NCI-H1105 (cell line): ENCODE measurements at places on chromosomes 3 and 15.
A peak's percentile ranks its signal among the peaks of the same experiment; 100 is the strongest.

DNA sequence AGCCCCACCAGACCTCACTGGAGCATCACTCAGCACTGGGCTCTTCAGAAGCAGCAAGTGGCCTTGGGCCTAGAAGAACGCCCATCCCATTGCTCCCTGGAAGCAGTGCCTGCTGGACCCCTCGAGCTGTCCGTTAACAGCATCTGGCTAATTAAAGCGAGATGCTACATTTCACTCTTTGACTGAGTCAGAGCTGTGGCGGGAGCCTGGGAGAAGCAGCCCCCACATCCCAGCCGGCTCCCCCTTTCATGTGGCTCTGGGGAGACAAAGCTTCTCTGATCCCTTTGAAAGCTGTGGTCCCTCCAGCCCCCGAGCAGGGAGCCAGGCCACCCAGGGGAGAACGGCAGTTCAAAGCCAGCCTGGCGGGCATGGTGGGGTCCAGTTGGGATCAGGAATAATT, 103.7 kb downstream of the MEGF11 start:
- no peak for DNase-seq

GRCh38 chr3:183554377-183554776, 1.1 kb downstream of the KLHL6 start:
- DNase-seq = no peak

DNA sequence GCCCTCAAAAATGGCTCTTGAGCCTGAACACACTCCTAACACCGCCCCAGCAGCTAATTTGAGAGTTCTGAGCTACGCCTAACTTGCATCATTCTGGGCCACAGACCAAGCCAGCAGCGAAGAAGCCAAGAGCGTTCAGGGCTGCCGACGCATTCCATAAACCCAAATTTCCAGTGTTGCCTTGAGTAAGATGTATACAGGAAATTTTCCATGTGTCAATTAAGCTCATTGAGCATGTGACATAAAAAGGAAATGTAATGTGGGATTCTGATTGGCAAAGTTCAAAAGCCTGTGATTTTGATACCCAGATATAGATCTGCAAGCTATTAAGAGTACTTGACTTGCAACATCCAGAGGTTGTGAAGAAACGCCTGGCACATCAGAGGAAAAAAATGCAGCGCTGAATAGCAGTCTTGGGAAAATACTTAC, 148.6 kb upstream of the NR2F2 start:
- no peak for DNase-seq

GRCh38 chr3:155891321-155891720, 20.9 kb downstream of the GMPS start:
- no peak for DNase-seq

- no peak for DNase-seq
These were observed 44.8 kb upstream of the RPL32 start for GRCh38 chr3:12886106-12886679.

DNA sequence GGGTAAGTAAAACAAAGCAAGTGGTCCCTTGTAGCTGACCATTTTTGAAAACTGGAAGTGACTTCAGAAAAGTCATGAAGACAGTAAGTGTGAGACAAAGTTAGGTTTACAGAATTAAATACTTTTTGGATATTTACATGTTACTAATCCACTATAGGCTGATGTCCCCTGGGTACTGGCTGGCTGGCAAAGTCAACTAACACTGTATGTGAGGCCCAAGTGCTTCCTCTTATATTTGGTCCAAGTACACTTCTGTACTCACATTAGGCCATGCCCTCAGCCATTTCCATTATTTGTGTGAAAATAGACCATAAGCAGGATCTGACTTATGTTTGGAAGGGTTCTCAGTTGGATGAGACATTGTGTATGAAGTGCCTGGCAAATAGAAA, 5.5 kb upstream of the LEKR1 start:
- DNase-seq = no peak

DNA sequence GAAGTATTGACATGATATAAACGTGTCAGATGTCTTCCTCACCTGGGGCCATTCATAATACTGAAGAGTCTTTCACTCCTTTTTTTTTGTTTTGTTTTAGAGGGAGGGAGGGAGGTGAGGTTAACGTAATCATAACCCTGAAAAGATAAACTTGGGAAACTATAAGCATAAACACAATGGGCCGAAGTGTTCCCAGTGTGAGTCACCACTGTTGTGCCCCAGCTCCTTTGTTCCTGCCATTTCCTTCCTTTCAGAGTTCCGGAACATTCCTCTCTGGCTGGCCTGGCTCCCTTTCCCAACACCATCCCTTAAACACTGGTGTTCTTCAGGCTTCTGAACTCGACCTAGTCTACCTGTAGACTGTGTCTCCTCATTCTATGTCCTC, 18.6 kb downstream of the PLD1 start:
- no peak for DNase-seq

DNA sequence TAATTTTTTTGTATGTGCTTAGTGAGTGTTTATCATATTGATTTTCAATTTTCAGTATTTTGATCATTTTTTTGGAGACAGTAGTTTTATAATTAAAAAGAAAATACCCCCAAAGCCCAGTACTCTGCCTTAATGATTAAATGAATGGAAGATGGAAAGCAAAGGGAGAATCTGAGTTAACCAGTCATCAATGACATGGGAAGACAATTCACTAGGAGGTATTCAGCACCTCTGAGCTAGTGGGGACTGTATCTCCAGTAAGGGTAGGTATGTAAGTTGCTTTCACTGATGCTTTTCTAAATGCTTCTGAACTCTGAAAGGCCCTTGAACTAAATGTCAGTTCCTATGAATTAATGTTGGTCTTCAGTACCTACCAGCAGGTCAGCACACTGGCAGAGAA, 590.4 kb upstream of the DPPA4 start:
- no peak for DNase-seq

- DNase-seq = no peak
These were observed 161.5 kb downstream of the SMAD6 start for GRCh38 chr15:66863390-66864085.

- no peak for DNase-seq
These were observed 873.0 kb upstream of the NR2F2 start for GRCh38 chr15:95457520-95457919.

- no peak for DNase-seq
These were observed 8.6 kb upstream of the ADAM10 start for GRCh38 chr15:58758141-58758540.

DNA sequence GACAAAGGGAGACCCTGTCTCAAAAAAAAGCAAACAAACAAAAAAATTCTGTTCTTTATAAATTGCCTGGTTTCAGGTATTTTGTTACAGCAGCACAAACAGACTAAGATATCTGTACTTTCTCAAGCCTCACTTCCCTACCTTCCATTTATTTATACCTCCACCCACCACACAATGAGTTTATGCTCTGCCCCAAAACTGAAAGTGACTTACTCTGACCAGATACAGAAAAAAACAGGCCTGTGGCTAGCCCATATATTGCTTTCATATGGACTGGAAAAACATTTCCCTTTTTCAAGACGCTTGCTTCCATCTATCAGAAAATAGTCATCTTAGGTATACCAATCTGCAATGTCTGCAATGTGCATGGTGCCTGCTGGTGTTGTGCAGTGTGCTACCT, 8.7 kb upstream of the GPD1L start:
- no peak for DNase-seq

DNA sequence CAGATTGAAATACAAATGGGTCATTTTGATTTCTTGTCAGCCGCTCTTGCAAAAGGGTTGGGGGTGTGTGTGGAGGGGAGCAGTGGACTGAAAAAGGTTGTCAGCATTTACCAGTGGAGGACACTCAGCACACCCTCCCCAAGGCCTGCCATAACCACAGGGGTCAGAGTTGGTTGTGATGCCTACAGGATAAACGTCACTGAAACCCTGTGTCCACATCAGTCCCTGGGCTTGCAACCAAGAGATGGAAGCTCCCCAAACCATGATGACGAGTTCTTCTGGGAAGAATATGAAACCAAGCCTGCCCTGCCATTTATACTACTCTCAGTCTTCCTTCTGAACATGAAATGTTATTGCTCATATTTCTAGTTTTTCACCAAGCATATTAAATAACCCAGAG, 54.0 kb upstream of the UMPS start:
- DNase-seq = no peak

GRCh38 chr3:136862617-136863322, 762 bp downstream of the NCK1 start:
- peak; percentile 60 for DNase-seq

- DNase-seq = no peak
These were observed 34.8 kb downstream of the MCCC1 start for GRCh38 chr3:183064475-183064874.

DNA sequence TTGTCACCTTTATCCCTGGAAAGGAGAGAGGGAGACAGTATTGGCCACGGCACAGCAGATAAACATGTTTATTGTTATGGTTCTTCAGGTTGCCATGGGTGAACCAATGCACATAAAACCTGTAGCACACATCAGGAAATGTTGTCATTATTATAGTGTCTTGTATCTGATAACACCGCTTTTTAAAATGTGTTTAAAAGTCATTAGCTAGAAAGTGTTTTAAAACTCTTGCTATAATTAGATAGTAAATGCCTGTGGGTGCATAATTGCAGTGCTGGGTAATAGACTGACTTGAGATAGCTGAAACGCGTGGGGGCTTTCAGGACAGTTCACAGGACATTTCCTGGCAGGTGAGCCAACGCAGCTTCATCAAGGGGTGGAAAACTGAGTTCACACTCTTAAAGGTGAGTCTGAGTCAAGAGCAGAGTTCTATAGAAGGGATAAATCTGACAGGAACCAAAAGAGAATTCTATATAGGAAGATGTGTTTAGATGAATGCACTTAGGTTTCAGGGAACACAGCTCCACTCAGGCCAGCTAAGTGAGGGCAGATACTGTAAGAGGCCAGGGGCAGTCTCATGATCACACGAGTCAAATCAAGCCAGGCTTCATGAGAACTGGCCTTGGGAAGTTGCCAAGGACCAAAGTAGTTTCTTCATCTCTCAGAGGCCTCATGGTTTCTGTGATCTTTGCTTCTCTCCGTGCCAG, 35.6 kb upstream of the PPP4R2 start:
- DNase-seq = no peak

- no peak for DNase-seq
These were observed 305.7 kb upstream of the ICE2 start for GRCh38 chr15:60784483-60785254.

GRCh38 chr3:58776231-58776630, 109.7 kb upstream of the FAM3D start:
- no peak for DNase-seq

DNA sequence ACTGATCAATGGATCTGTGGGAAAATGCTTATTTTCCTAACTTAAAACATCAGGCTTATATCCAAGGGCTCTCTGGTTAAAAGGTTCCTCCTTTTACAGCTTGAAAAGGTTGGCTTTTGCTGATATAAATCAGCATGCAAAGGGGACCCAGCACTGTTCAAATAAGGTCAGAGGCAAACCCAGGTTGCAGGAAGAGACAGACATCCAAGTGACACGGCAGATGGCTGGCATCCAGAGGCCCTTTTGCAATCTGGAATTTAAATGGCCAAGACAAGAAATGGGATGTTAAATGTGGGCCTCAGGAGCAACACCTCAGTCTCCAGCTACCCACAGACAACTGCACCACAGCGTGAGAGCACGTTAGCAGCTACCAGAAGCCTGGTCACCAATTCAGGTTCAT, 6.3 kb downstream of the SH3BP5 start:
- DNase-seq = no peak

DNA sequence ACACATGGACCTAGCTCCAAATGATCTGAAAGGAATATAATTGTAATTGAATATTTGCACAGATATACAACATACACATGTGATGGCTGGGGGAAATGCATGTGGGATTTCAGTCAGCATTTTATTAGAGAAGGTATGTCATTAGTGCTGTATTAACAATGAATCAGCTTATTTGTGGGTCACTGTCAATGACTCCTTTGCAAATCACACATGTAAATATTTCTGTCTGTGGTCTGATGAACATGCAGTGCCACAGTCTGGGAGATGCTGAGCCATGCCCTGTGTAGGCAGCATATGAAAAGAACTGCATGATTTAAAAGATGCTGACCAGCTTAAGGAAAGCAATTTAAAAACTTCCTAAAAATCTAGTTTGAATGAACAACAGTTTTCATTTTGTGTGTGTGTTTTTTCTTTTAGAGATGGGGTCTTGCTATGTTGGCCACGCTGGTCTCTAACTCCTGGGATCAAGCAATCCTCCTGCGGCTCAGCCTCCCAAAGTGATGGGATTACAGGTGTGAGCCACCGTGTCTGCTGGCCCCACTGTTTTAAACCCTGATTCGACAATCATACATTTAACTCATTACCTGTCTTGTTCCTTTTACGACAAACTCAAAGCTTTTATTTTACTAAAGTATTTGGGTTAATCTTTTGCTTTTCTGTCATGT, 803 bp upstream of the B3GNT5 start:
- no peak for DNase-seq

GRCh38 chr3:49666592-49666991, 7.6 kb upstream of the APEH start:
- DNase-seq = no peak

GRCh38 chr15:86876387-86876944, 796.8 kb downstream of the AGBL1 start:
- no peak for DNase-seq

DNA sequence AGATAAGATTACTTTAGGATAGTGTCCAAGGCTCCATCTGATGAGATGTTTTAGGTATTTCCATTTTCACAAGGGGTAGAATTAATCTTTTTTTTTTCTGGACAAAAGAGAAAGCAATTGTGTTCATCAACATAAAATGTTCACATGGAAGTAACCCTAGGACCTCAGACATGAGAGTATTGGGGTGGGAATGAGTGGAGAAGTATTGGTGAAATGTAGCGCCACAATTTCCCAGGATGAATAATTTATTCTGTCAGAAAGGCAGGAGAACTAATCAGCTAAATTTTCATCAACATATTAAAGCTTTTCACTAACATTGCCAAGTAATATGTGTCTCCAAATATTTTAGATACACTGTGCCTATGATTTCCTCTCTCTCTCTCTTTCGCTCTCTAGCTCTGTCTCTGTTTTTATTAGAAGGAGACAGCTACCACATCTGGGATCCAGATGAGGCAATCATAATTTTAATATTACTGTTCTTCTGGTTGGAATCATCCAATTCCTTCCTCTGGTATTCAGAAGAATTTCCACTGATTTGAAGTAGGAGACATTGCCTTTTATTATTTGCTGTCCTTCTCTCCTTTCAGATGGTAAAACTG, 21.6 kb upstream of the ZNF280D start:
- DNase-seq = no peak
